ENCODE measurements at places on chromosomes 6 and 20.

- no peak overlapping the region for H3K4me3 ChIP-seq
- peaks cover 2% of the 10 kb centered on the region for H3K27me3 ChIP-seq
- no peaks in the 10 kb centered on the region for H3K36me3 ChIP-seq
- peak; percentile 68 for DNase-seq
These were observed 32.3 kb upstream of the LGSN start for GRCh38 chr6:63352069-63352543.

DNA sequence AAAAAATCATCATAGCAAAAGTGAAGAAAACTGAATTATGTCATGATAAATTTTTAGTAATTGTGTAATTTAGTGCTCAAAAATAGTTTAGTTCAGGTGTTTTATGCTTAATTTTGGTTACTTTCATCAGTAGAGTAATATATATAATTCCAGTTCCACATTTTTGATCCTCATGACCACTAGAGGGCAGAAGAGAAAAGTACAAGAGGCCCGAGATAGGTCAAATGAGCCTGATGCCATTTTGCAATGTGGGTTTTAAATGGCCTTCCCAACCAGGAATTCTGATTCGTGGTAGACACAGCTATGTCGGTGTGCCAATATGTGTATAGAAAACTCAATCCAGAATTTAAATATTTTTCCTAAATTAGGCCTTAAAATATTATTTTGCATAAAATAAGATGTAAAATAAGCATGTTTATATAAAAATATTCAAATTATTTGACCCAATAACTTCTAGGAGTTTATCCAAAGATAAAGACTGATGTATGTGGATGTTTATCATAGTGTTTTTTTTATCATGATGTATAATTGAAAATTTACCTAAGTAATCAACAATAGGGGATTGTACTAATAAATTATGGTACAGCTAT, 159.7 kb upstream of the RPS6KA2 start:
- no peak overlapping the region for H3K4me3 ChIP-seq
- no peak overlapping the region for H3K27ac ChIP-seq
- H3K36me3 ChIP-seq = no peaks in the 10 kb centered on the region
- DNase-seq = peak; percentile 62

DNA sequence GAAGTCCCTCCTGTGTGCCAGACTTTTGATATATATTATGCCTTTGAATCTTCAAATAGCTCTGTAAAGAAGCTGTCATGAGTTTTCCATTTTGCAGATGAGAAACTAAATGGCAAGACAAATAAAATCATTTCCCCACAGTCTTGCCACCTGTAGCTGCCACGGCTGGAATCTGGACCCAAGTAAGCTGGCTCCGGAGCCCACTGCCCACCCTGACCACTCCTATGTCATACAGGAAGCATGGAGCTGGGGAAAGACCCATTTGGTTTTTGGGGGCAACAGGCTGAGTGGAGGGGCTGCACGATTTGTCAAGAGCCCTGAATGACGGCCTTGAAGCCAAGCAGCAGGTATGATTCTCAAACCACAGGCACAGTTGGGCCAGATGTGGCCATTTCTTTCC, 10.0 kb upstream of the SIRPA start:
- peaks cover 7% of the 10 kb centered on the region for H3K4me1 ChIP-seq
- peaks cover 14% of the 10 kb centered on the region for H3K27me3 ChIP-seq
- H3K36me3 ChIP-seq = no peaks in the 10 kb centered on the region
- no peak for DNase-seq
- no peak overlapping the region for H3K27ac ChIP-seq

GRCh38 chr20:9156529-9157280, 87.8 kb downstream of the PLCB4 start:
- H3K27ac ChIP-seq = no peak overlapping the region
- no peaks in the 10 kb centered on the region for H3K27me3 ChIP-seq
- H3K4me1 ChIP-seq = peaks cover 36% of the 10 kb centered on the region
- no peak overlapping the region for H3K4me3 ChIP-seq
- peaks cover 43% of the 10 kb centered on the region for H3K36me3 ChIP-seq

- H3K36me3 ChIP-seq = no peaks in the 10 kb centered on the region
- no peak overlapping the region for H3K4me3 ChIP-seq
- no peaks in the 10 kb centered on the region for H3K27me3 ChIP-seq
- H3K27ac ChIP-seq = no peak overlapping the region
- DNase-seq = no peak
These were observed 139.4 kb upstream of the ENPP5 start for GRCh38 chr6:46310196-46310595.

GRCh38 chr6:127833336-127833735, 67.5 kb downstream of the THEMIS start:
- no peak for DNase-seq
- H3K27ac ChIP-seq = no peak overlapping the region
- peaks cover 22% of the 10 kb centered on the region for H3K4me1 ChIP-seq
- no peaks in the 10 kb centered on the region for H3K27me3 ChIP-seq
- no peaks in the 10 kb centered on the region for H3K36me3 ChIP-seq

GRCh38 chr6:1135726-1136414, 176.0 kb upstream of the FOXQ1 start:
- H3K4me1 ChIP-seq = peaks cover 43% of the 10 kb centered on the region
- H3K27ac ChIP-seq = peak overlapping the region; percentile 78
- H3K4me3 ChIP-seq = peak overlapping the region; percentile 71

DNA sequence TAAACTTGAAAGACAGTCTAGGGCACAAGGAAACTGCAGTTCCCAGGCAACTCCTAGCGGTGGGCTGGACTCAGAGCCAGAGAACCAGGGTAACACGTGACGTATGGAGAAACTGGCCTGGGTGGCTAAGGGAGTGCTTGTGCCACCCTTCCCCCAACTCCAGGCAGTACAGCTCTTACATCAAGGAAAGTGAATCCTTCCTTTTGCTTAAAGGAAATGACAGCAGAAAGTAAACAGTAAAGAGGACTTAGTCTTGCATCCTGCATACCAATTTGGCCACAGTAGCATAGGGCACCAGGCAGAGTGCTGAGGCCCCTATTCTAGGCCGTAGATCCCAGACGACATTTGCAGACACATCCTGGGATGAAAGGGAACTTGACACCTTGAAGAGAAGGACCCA, 322.8 kb downstream of the CD109 start:
- no peaks in the 10 kb centered on the region for H3K27me3 ChIP-seq
- H3K4me1 ChIP-seq = no peaks in the 10 kb centered on the region
- no peaks in the 10 kb centered on the region for H3K36me3 ChIP-seq
- no peak overlapping the region for H3K27ac ChIP-seq

GRCh38 chr6:70119218-70119835, 183.6 kb downstream of the COL9A1 start:
- no peak overlapping the region for H3K27ac ChIP-seq
- H3K4me1 ChIP-seq = no peaks in the 10 kb centered on the region
- H3K36me3 ChIP-seq = no peaks in the 10 kb centered on the region
- no peak for DNase-seq

DNA sequence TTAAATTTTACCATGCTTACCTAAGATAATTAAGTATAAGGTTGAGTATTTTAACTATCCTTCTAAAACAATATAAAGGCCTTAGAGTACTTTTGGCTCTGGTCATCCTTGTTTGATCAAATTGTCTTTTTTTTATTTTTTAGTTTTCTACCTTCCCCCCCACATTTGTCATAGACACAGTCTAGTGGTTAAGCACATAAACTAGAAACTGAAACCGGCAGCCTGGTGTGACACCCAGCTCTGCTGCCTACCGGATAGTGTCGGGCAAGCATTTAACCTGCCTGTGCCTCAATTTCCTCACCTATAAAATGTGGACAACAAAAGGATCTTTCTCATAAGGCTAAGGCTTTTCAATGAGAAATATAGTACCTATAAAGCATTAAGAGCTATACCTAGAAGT, 21.6 kb upstream of the TULP4 start:
- DNase-seq = no peak
- H3K4me3 ChIP-seq = no peak overlapping the region
- H3K27me3 ChIP-seq = no peaks in the 10 kb centered on the region

- no peak overlapping the region for H3K27ac ChIP-seq
- H3K36me3 ChIP-seq = no peaks in the 10 kb centered on the region
- H3K4me3 ChIP-seq = no peak overlapping the region
- peaks cover 6% of the 10 kb centered on the region for H3K4me1 ChIP-seq
These were observed 553.7 kb upstream of the JARID2 start for GRCh38 chr6:14692208-14692607.

- H3K27me3 ChIP-seq = peaks cover 8% of the 10 kb centered on the region
- H3K4me1 ChIP-seq = peaks cover 13% of the 10 kb centered on the region
- no peak overlapping the region for H3K4me3 ChIP-seq
- no peak for DNase-seq
- no peak overlapping the region for H3K27ac ChIP-seq
These were observed 3.2 kb upstream of the SLC4A11 start for GRCh38 chr20:3242172-3242692.

GRCh38 chr20:5680192-5680591, 70.0 kb upstream of the SHLD1 start:
- H3K27me3 ChIP-seq = peaks cover 8% of the 10 kb centered on the region
- H3K27ac ChIP-seq = no peak overlapping the region
- H3K4me3 ChIP-seq = no peak overlapping the region
- no peaks in the 10 kb centered on the region for H3K36me3 ChIP-seq
- no peaks in the 10 kb centered on the region for H3K4me1 ChIP-seq

- H3K4me3 ChIP-seq = no peak overlapping the region
- H3K36me3 ChIP-seq = no peaks in the 10 kb centered on the region
- peaks cover 14% of the 10 kb centered on the region for H3K4me1 ChIP-seq
These were observed 3.5 kb upstream of the EPB41L1 start for GRCh38 chr20:36150847-36151539.

- H3K36me3 ChIP-seq = no peaks in the 10 kb centered on the region
- H3K4me3 ChIP-seq = no peak overlapping the region
- H3K4me1 ChIP-seq = no peaks in the 10 kb centered on the region
- DNase-seq = no peak
These were observed 85.8 kb upstream of the TIAM2 start for GRCh38 chr6:154909311-154909710.

DNA sequence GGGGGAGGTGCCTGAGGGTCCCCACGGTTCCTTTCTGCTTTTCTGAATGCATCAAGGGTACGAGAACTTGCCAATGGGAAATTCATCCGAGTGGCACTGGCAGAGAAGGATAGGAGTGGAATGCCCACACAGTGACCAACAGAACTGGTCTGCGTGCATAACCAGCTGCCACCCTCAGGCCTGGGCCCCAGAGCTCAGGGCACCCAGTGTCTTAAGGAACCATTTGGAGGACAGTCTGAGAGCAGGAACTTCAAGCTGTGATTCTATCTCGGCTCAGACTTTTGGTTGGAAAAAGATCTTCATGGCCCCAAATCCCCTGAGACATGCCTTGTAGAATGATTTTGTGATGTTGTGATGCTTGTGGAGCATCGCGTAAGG, 226.4 kb downstream of the SMOC2 start:
- no peaks in the 10 kb centered on the region for H3K36me3 ChIP-seq
- H3K27ac ChIP-seq = no peak overlapping the region
- no peaks in the 10 kb centered on the region for H3K4me1 ChIP-seq
- no peak for DNase-seq

DNA sequence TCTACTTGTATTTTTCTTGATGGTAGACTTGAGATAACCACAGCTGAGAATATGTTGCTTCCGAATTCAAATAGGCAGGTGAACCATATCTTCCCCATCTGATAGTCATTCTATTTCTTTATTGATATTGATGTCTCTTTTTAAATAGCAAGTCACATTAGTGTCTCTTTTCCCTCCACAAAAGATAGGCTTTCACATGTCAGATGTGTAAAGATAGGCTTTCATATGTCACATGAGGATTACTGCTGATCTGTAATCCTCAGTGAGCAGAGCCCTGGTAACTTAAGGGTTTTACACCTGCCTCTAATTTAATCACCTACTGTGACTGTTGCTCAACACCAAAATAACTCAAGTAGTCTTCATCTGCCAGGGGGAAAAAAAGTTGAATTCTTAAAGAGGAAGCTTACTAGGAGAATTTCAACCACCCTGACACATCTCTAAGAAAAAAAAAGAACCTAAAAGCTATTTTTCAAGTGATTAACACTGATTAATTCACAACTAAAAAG, 45.3 kb upstream of the TRDN start:
- DNase-seq = no peak
- H3K27me3 ChIP-seq = no peaks in the 10 kb centered on the region
- H3K4me3 ChIP-seq = no peak overlapping the region
- H3K36me3 ChIP-seq = no peaks in the 10 kb centered on the region

DNA sequence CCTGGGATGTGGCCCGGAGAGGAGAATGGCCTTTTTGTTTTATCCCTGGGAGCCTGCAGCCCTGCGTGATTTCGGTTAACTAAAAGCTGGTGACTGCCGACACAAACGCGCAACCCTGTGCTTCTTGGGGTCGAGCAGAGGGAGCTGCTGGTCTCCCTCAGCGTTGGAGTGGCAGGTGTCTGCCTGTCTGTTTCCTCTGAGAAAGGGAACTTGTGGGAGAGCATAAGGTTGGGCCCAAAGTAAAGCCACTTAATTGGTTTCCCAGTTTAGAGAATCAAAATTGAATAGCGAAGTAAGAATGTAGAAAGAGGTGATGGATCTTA, 500 bp downstream of the LTV1 start:
- no peak for DNase-seq
- H3K4me3 ChIP-seq = peak overlapping the region; percentile 98
- peaks cover 38% of the 10 kb centered on the region for H3K36me3 ChIP-seq
- H3K27ac ChIP-seq = peak overlapping the region; percentile 98
- H3K27me3 ChIP-seq = peaks cover 4% of the 10 kb centered on the region

DNA sequence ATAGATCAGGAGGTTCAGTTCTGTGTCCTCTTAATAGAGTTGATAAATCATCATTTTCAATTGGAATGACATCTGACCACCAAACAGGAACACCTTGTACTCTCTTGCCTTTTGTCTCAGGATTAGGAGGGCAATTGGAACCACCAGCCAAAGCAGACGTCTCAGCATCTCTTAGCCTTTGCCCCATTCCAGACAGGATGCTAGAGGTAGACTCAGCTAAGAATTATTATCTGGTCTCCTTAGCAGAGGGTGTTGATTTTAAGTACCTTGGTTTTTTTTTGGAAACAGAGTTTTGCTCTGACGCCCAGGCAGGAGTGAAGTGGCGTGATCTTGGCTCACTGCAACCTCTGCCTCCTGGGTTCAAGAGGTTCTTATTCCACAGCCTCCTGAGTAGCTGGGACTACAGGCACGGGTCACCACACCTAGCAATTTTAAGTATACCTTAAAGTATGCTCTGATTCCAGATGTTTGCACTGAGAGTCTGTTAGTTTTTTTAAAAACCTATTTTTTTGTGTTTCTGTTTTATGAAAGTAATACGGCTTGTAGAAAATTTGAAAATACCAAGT, 28.0 kb upstream of the ELOVL5 start:
- no peak overlapping the region for H3K4me3 ChIP-seq
- no peak overlapping the region for H3K27ac ChIP-seq
- no peaks in the 10 kb centered on the region for H3K36me3 ChIP-seq
- no peak for DNase-seq
- H3K4me1 ChIP-seq = no peaks in the 10 kb centered on the region

DNA sequence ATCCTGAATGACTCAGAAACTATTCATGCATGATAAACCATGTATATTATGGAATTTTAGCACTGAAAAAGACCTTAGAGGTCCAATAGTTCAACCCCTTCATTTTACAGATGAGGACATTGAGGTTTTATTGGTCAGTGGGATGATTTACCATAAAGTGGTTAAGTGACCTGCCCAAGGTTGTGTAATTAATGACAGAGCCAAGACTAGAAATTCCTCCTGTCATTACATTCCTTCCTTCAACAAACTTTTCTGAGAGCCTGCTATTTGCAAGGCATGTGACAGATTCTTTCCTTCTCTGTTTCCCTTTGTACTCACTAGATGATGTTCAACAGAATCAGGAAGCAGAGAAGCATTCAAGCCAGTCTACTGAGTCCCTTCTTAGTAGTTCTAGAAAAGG, 170.7 kb upstream of the KCNK16 start:
- H3K27me3 ChIP-seq = no peaks in the 10 kb centered on the region
- no peaks in the 10 kb centered on the region for H3K4me1 ChIP-seq
- H3K4me3 ChIP-seq = no peak overlapping the region
- H3K27ac ChIP-seq = no peak overlapping the region

- H3K27me3 ChIP-seq = no peaks in the 10 kb centered on the region
- H3K36me3 ChIP-seq = no peaks in the 10 kb centered on the region
- peak overlapping the region; percentile 96 for H3K27ac ChIP-seq
- H3K4me3 ChIP-seq = peak overlapping the region; percentile 80
These were observed 540.0 kb upstream of the JARID2 start for GRCh38 chr6:14705841-14706377.

Data from HFFc6 (cell line).